ENCODE measurements at places on chromosomes 3 and 15.

- DNase-seq = no peak
Measured at GRCh38 chr3:127803619-127804018, 18.7 kb downstream of the MGLL start.

GRCh38 chr3:47251689-47252088 lies 30.9 kb downstream of the KIF9 start:
- no peak for DNase-seq

- DNase-seq = no peak
Measured at GRCh38 chr3:66449411-66449974, 51.3 kb downstream of the LRIG1 start.

DNA sequence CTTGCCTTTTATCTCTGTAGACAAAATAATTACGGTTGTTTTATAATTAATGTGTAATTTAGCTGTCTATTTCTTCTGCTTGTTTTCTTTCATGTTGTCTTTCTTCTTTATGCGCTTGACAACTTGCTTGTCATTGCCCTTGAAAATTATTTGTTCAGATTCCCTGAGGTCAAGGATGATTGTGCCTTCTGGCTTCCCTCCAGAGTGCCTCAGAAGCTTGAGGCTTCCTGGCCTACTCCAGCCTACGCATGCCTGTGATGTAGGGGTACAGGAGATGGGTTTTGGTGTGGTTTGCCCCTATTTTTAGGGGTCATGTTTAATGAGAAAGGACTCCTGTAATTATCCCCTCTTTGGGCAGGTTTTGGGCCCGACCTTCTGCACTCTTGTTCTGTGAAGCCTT lies 231.5 kb downstream of the SV2B start:
- DNase-seq = no peak

GRCh38 chr3:114231616-114232015 lies 5.8 kb downstream of the ZNF80 start:
- peak; percentile 51 for DNase-seq

Data from activated naive CD4-positive, alpha-beta T cell treated with Interleukin-2 at 50 U/mL for 16 hours (primary cell).